ENCODE measurements at places on chromosomes 12 and 14.

- DNase-seq, result peak; percentile 11
These were observed 107.7 kb upstream of the CAND1 start for GRCh38 chr12:67161322-67161918.

- DNase-seq, result no peak
These were observed 1.1 kb upstream of the ATXN2 start for GRCh38 chr12:111600205-111600642.

GRCh38 chr14:36653962-36654793, 7.5 kb upstream of the PAX9 start:
- no peak for DNase-seq

GRCh38 chr12:64427988-64428387, 23.8 kb downstream of the XPOT start:
- no peak for DNase-seq

DNA sequence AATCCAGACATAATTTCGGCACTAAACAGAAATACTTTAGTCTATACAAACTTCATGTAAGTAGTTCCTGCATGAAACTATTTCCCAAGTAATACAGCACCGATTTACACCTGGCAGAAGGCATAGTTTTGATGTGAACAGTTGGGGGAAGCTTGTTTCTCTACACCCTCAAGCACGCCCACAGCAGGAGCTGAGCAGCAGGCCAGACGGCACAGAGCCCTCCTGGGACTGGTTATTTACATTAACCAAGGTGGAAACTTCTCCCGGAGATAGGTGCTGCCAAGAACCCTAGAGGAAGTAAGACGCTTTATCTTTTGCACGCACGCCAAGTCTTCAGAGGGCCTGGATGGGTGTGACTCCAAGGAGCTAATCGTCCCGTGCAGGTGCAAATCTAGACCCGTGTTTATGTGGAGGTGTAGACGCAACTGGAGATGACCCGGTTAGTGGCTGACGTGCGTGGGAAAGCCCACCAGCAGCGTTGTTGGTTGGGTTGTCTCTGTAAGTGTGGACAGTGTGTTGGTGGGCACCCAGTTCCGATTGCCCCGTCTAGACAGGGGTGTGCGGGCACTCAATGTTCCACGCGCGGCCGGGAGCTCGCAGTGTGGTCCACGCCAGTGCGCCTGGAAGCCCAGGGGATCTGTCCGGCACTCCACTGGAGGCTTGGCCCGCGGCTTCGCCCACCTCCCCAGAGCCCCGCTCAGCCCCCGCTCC, 767 bp upstream of the TCP11L2 start:
- DNase-seq, result peak; percentile 26

- no peak for DNase-seq
These were observed 25.1 kb downstream of the TESPA1 start for GRCh38 chr12:54959291-54960018.

- DNase-seq, result no peak
These were observed 24.3 kb downstream of the SPTSSA start for GRCh38 chr14:34437729-34438080.

DNA sequence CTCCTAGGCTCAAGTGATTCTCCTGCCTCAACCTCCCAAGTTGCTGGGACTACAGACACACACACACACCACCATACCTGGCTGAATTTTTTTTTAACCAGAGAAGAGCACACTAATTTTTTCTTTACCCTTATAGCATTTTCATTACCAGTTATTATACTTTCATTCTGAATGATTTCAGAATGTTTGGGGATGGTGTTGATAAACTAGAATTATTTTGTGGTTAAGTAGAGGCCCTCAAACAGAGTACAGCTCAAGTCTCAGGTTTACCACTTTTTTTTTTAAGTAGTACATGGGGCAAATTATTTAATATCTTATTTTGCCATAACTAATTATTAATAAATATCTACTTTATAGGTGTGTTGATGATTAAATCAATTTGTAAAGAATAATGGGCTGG, 86.6 kb downstream of the FUT8 start:
- no peak for DNase-seq

DNA sequence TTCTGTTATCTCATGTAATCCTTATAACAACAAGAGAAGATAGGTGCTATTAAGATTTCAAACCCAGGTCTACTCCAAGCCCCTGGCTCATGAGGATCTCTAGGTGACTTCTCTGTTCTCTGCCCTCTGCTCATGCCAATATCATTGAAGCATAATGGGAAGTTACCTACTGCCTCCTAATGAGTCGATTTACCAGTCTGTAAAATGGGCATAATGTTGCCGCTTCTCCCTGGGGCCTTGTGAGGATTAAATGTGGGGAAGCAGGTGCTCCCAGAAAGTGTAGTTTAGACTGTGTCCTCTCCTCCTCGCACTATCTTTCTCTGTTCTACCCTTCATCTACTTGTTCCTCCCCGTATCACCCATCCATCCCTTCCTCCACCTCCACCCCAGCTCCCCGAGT, 169.2 kb upstream of the LHX5 start:
- no peak for DNase-seq

DNA sequence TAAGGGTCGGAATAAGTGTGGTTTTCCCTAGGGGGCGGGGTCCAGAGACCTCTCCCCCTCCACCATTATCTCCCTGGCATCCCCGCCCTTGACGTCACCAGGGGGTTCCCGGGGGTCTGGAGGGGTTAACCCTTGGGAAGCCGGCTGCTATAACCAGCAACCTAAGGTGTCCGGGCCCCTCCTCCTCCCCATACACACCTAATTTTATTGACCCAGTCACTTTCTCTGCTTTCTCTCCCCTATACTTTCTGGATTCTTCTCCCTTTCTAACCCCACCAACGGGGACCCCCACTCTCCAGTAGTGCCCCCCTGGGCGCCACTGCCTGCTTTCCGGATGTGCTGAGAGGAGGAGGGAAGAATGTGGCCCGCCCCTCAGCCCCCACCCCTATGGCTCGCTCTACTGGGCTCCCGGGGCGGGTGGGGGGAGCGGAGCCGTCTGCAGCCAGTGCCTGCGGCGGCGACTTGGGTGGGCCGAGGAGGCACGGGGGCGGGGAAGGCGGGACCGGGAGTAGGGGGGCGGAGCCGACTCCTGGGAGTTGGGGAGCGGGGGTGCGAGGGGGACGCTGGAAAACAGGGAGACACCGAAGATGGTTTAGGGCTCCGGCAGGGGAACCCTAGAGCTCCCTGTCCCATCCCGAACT, 1.8 kb downstream of the GLI1 start:
- no peak for DNase-seq

- no peak for DNase-seq
These were observed 76.1 kb upstream of the GPHB5 start for GRCh38 chr14:63394841-63395240.

DNA sequence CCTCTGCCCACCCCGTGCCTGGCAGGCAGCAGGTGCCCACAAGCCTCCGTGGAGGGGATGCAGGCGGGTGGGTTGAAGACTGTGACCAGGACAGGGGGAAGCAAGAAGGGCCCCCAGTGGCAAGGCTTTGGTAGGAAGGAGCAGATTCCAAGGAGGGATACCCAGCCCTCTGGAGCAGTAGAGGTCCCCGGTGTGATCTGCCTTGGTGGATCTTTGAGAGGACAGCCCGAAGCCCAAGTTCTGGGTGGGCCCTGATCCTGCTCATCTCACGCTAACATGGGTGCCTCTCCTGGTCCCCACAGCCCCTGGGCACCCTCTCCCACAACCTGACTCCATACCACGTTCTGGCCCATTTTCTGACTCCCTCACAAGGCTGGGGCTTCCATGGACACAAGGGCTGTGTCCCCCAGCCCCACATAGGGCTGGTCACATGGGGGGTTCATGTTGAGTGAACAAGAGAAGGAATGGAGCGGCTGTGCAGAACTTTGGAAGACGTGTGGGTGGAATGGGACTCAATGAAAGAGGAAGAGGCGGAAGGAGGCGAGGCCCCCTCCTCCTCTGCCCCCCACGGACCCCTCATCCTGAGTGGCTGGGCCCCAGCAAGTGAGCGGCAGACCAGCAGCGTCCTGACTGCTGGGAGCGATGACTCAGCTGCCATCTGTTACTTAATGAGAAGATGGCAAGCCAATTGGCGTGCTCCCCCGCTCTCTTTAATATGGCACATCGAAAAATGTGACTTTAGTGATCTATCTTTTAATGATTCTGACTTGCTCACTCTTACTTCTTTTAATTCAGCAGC, 77.0 kb upstream of the BCL11B start:
- DNase-seq, result no peak

GRCh38 chr12:74741112-74741511, 203.5 kb downstream of the ATXN7L3B start:
- DNase-seq, result no peak

DNA sequence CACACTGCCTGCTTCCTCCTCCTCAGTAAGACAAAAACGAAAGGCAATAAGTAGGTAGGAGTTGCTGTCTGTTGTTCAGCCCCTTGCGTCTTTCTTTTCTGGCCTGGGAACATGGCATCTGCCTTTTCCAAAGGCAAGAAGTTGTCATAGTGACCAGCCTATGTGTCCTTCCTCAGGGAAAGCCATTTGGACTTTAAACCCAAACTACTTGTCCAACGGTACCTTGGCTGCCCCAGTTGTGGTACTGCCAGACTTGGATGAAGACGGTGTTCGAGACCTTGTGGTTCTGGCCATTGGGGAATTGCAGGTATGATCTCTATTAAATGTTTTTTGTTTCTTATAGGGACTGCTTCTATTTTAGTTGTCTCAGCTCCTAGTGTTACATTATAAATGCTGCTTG, 18.5 kb downstream of the FAM234B start:
- DNase-seq, result no peak

DNA sequence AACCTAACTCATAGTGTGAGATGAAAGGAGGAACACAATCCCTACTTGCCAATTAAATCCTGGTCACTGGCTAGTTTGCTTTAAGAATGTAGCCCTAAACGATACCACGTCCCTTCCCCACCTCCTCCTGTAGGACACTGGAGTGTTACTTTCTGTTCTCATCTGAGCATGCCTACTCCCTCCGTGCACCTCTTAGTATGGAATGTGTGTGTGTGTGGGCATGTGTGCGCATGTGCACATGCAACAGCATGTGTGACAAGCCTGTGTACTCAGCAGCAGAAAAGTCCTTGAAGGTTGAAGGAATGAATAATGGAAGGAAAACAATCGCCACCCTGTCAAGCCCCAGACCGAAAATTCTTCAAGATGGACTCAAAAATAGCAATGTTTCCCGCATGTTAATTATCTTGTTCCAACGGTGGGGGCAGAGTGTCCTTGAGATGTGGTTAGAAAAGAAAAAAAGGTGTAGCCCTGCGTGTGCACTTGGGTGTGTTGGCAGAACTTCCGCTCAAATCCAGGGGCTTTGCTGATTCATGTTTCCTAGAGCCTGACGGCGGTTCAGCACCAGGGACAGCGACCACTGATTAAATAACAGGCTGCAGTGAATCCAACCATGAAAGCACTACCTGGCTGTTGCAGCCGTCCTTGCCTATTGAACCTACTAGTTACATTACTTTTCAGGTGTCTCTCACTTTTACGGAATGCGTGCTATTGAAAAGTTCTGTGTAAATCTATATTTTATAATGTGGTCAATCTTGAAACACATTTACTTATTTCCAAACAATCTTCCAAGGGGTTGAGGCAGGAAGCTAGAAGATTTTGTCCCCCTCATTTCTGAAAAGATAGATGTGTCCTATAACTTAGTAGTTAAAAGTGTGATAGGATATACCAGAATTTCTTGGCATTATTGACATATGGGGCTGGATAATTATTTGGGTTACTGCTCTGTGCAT, 79.8 kb downstream of the SRRM4 start:
- DNase-seq, result no peak

DNA sequence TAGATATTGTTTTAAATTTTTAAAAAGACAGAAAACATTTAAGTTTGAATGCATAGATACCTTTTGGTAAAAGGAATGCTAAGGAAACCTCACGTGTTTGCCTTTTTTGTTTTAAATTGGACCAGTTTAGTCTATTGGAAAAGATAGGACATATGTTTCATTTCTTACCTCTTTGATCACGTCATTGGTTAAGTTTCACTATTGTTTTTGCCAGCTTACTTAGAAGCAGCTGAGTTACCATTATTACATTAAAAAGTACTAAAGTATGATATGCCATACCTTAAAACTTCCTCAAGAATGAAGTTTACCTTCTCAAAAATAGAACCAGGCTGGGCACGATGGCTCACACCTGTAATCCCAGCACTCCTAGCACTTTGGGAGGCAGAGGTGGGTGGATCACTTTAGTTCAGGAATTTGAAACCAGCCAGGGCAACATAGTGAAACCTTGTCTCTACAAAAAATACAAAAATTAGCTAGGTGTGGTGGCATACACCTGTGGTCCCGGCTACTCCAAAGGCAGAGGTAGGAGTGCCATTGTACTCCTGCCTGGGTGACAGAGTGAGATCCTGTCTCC, 54.4 kb downstream of the SRGAP1 start:
- no peak for DNase-seq

DNA sequence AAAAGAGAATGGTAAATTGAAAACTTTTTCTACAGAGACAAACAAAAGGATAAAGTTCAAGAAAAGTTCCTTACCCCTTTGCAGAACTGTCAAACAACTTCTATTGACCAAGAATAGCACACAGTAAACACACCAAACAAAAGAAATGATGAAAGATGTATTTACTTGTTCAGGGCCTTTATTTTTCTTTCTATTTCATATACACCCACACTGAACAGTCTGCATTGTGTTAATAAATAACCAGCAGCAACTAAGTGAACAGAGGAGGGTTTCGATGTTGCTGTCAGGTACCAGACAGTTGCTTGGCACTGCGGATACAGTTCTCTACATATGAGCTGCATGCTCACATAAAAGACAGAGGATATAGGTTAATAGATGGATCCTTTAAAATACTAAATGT, 122.1 kb downstream of the SOX5 start:
- DNase-seq, result no peak

GRCh38 chr14:78985668-78986381, 815.7 kb downstream of the NRXN3 start:
- DNase-seq, result no peak

DNA sequence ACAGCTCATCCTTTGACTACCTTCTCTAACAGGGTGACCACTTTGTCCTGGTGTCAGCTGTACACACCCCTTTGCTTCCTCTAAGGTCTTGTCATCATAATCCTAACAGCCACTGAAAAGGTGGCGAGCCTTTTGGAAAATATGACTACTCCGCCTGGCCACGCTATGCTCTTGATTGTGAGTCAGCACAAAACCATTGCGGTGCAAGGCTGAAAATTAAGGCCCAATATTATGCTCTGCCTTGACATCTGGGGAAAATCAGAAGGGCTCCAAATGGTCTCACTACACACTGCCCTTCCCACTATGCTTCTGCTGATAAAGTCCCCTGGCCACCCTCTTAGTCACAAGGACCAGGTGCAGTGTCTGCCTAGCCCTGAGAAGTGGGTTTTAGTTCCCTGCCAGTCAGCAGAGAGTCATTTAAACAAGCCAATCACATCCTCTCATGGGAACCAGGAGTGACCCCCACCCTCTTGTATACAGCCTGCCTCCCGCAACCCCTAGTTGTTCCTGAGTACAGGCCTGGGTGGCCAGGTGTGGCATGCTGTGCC, 34.3 kb downstream of the FGD6 start:
- no peak for DNase-seq

- DNase-seq, result no peak
These were observed 138.0 kb downstream of the ASCL4 start for GRCh38 chr12:107912421-107913004.
